NCI-H774 (cell line): ENCODE measurements at places on chromosomes 2 and 18.

DNA sequence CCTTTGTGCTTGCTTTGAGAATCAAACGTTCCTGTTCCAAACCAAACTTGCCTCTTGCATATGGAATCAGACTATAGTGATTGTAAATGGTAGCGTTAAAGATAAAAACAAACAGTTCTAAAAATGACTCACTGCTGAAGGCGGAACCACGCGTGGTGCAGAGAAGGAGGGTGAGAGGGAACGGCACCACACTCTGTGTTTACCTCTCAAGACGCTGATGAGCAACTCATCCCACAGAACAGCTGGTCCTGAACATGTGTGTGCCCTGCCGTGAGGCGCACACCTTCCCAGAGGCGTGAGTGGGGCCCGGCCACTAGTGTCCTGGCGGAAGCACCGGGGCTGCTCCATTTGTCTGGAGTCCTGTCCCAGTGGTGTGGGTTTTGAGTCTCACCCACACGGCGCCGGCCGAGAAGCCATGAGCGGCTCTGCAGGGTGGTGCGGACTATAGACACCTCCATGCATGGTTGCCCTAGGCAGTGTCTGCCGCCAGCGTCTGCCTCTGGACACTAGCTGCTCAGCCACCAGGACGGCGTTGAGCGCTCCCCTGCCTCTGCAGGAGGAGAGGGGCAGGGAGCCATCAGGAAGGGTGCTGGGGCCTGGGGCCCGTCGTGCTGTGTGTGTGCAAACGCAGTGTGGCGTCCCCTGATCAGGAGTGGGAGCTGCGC lies 52.1 kb downstream of the NFATC1 start:
- no peak for DNase-seq

DNA sequence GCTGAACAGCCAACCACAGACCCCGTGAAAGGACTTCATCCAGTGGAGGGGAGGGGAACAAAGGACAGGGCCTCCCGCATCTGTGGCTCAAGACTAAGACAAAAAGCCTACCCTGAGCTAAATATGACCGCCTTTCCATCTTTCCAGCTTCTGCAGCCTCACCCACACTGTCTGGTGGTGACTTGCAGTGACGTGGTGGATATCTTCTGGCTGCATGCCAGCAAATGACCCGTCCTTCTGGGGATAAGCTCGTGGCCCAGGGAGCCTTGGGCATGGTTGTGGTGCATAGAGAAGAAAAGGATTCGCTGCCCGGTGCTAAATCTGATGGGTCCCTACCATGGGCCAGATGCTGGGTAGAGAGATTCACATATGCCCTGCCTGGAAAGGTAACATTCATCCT lies 8.7 kb upstream of the NGEF start:
- no peak for DNase-seq

- no peak for DNase-seq
These were observed 31.1 kb downstream of the CTLA4 start for GRCh38 chr2:203898657-203899056.

DNA sequence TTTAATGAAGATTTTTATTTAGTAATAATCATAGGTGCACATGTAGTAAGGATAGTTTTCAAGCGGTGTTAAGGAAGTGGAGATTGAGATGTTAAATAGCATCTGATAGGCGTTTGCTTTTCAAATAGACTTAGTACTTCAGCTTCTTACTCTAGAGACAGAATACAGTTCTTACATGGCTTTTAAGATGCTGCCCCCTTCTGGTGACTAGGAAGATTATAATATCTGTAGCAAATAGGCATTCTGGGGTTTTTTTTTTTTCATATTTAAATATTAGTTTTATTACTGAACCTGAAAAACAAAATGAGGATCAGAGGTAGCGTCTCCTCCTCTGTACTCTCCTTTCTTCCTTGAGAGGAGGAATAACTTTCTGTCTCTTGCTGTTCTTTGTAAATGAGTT lies 100.2 kb downstream of the AGAP1 start:
- peak; percentile 47 for DNase-seq

DNA sequence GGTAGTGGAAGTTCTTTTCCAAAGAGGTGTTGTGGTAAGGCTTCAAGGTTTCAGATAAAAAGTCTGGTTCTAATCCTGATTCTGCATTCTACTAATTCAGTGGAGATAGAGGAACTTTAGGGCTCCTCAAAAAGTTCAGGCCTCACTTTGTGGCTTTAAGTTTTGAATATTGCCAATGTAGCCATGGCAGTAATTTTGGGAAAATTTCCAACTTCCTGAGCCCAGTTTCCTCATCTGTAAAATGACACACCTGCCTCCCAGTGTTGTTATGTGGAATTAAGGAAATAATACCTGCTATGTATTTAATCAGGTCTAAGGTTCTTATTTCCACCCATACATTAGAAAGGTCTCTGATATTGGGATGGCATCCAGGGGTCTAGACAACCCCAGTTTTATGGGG lies 147.6 kb upstream of the ITGA6 start:
- DNase-seq: no peak

GRCh38 chr2:132252191-132252893 lies 90.6 kb upstream of the ANKRD30BL start:
- no peak for DNase-seq

GRCh38 chr2:196137271-196137670 lies 34.1 kb downstream of the STK17B start:
- DNase-seq: no peak

DNA sequence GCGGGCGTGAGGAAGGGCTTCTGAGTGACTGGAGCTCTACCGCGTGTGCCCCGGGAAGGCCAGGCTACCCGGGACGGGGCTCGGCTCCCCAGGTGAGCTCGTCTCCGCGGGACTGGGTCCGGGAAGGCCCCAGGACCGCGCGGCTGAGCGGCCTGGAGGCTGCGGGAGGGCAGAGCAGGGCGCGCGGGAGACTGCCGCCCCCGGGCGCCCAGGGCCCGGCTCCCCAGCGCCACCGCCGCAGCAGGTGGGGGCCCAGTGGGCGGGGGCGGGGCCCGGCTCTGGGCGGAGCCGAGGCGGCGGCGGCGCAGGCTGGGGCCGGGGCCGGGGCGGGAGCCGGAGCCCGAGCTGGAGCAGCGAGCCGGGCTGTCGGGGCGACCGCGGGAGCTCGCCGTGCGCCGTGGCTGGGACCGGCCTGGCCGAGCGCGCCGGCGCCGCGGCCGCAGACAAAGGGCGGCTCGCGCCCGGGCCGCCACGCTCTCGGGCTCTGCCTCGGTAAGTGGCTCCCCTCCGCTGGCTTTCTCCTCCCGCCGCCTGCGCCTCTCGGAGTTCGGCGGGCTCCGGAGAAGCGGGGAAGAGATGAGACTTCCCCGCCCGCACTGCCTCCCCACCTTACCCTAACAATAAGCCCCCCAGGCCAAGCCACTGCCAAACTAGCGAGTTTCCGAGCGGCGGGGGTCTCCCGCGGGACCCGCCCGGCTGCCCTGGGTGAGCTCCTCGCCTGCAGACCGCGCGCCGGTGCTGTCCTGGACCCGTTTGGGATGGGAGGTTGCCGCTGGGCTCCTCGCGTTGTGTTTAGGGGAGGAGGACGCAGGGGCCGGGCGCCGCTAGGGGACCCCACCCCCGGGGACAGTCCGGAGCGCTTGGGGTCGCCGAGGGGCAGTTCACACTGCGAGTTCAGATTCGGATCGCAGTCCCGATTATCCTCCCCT lies at the start of gene MAPK4:
Gene MAPK4 (plus strand): TSS at position 336 of the 929 bp plus-strand sequence. CDS start 103,872 bp downstream, outside the sequence.
- DNase-seq: peak; percentile 64
